ENCODE measurements at places on chromosomes 13 and 19. TPM values are rescaled to one million over a fixed set of nuclear protein-coding genes. Genes with fewer than 3 reads are reported as not detected.
A peak's percentile ranks its signal among the peaks of the same experiment; 100 is the strongest.

The MEX3D gene
- total RNA-seq: 18.8 TPM

- H3K4me1 ChIP-seq: no peaks in the 10 kb centered on the region
- no peak for DNase-seq
- no peak overlapping the region for H3K27ac ChIP-seq
- H3K4me3 ChIP-seq: no peak overlapping the region
These were observed 89.9 kb downstream of the CRYL1 start for GRCh38 chr13:20435616-20436368.

GRCh38 chr13:20720499-20720898 is 17.0 kb downstream of the IL17D start:
- H3K4me3 ChIP-seq: no peak overlapping the region
- peaks cover 14% of the 10 kb centered on the region for H3K4me1 ChIP-seq
- H3K27me3 ChIP-seq: peaks cover 13% of the 10 kb centered on the region
- no peak overlapping the region for H3K27ac ChIP-seq
- no peaks in the 10 kb centered on the region for H3K36me3 ChIP-seq

DNA sequence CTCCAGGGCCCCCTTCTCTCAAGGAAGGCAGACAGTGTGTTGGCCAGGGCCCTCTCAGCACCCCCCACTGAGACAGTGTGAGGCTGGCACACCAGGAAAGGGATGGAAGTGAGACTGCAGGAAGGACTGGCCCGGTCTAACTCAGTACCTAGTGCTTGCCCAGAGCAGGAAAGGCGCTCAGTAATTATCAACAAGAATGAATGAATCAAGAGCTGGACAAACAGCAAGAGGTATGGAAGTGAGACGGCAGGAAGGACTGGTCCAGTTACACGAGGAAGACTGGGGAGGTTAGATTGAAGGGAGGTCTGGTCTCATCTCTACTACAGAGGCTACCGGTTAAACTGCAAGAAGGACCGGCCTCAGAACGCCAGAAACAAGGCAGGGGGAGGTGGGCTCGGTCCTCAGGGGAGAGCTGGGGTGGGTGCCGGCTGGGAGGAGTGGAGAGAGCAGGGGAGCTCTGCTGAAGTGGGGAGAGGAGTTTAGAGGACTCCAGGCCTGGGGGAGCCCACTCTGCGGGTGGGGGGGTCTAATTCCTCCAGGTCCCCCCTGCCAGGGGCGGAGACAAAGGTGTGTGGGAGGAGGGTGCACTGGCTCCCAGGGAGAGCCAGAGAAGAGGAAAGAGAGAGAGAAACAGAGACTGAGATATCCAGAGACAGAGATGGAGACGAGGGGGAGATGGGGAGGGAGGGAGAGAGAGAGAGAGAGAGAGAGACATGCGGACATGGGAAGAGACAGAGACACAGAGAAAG is 1.1 kb downstream of the SLC8A2 start:
- H3K4me1 ChIP-seq: peaks cover 22% of the 10 kb centered on the region
- H3K27me3 ChIP-seq: no peaks in the 10 kb centered on the region
- H3K36me3 ChIP-seq: no peaks in the 10 kb centered on the region

DNA sequence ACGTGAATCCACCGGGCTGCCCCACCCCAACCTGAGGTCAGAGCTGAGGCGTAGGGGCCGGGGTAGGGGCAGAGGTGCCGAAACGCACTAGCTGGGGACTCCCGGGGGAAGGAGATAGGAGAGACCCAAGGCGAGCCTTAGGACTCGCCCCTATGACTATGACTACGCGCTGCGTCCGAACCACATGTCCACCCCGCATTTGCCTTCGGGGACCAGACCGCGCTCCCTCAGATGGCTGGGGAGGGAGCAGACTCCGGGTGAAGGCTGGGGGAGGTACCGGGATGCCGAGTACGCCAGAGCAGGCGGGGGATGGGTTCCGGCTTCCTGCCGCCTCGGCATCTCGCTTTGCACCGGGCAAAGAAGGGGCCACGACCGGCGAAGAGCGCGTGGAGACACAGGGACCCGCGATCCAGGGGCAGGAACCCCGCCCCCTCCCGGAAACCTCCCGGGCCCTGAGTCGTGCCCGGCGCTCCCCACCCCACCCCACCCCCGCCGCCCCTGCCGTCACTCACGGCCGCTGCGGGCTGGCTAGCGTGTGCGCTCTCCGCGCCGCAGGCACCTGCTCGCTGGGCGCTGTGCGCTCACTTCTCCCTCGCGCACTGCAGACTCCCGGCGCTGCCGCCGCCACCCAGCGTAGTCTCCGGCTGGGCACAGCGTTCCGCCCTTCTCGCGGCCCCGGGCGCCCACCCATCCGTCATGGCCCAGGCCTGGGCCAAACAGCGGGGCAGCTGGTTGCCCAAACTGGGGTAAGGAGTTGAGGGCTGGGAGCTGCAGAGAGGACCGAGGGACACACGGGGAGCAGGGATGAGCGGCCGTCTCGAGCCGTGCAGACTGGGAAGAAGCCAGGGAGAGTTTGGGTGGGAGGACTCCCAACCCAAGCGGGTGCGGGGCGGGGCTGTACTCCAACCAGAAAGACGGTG is 622 bp upstream of the VSTM2B start:
- no peak for DNase-seq
- H3K4me3 ChIP-seq: no peak overlapping the region
- H3K36me3 ChIP-seq: no peaks in the 10 kb centered on the region
- peaks cover 41% of the 10 kb centered on the region for H3K4me1 ChIP-seq

DNA sequence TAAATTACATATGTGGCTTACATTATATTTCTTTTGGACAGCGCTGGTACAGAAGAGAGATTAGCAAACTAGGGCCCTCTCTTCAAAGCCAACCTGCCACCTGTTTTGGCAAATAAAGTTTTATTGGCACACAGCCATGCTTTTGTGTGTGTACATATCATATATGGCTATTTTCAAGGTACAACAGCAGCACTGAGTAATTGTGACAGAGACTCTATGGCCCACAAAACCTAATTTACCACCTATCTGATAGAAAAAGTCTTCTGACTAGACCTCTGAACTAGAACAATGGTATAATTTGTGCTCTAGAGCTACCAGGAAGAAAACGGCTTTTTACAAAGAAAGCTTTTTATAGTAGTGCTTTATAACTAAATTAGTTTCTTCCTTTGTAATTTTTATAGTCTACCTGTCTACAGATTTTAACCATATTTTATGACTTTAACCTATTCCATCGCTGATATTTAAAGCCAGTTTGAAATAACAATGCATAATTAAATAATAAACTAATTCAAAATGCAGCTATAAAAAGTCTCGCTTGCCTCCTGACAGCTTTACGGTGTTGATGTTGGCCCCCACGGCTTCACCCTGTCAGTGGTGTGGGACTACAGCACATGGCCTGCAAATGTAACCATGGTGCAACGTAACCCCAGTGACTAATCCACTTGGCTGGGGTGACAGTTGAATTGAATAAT is 17.7 kb upstream of the DPY19L3 start:
- DNase-seq: peak; percentile 16
- peaks cover 21% of the 10 kb centered on the region for H3K4me1 ChIP-seq
- H3K4me3 ChIP-seq: no peak overlapping the region
- peaks cover 1% of the 10 kb centered on the region for H3K36me3 ChIP-seq

Data from body of pancreas (tissue), 4 donors.